ENCODE measurements at places on chromosomes 2 and 18.

DNA sequence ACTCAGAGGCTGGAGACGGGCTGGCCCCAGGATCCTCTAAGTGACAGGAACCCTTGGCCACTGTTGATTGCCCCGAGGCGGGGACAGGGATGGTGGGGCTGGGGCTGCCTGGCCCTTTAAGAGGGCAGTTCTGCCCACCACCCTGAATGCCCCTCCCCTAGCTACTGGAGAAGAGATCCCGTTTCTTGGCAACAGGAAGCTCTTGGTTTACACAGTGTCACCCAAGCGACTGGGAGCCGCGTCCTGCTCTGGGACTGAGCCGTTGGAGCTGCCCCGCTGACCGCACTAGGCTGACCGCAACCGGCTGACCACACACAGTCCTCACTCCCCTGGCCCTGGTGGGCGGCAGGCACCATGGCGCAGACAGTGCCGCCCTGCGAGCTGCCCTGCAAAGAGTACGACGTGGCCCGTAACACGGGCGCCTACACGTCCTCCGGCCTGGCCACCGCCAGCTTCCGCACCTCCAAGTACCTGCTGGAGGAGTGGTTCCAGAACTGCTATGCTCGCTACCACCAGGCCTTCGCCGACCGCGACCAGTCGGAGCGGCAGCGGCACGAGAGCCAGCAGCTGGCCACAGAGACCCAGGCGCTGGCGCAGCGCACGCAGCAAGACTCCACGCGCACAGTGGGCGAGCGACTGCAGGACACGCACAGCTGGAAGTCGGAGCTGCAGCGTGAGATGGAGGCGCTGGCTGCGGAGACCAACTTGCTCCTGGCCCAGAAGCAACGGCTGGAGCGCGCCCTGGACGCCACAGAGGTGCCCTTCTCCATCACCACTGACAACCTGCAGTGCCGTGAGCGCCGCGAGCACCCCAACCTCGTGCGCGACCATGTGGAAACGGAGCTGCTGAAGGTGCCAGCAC lies at the start of gene TEKT4:
Gene TEKT4, plus strand, starts transcription at position 205 of the 862 bp plus-strand sequence. Its CDS starts 150 bp downstream, at position 355.
- DNase-seq, result no peak

DNA sequence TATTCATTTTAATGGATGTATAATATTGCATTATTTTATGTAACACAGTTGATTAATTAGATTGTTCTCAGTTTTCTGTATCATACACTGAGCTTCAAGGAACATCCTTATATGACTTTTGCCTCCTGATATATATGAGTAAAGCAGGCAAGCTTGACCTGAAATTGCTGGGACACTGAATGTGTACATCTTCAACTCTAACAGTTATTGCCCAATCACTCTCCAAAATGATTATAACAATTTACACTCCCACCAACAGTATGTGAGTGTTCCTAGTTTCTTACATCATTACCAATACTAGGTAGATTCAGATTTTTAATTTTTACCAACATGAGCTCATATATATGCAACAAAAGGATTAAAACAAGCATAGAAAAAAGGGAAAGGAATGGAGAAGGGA lies 379.4 kb downstream of the SETBP1 start:
- no peak for DNase-seq

DNA sequence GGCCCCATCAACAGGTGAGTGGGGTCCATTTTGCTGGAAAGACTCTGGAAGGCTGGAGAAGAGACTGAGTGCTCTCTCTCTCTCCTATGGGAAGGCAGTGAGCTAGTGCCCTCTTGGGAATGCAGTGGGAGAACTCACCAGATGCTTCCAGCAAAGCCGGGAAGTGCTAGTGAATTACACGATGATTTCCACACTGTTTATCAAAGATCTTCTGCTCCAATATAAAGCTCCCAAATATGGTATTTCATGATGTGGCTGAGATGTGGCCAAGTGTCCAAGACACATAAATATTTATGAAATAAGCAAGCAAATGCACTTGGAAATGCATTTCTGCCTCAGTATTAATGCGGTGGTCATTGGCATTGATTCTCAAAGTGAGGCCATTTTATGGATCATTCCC lies 135.9 kb downstream of the VAPA start:
- DNase-seq, result no peak

DNA sequence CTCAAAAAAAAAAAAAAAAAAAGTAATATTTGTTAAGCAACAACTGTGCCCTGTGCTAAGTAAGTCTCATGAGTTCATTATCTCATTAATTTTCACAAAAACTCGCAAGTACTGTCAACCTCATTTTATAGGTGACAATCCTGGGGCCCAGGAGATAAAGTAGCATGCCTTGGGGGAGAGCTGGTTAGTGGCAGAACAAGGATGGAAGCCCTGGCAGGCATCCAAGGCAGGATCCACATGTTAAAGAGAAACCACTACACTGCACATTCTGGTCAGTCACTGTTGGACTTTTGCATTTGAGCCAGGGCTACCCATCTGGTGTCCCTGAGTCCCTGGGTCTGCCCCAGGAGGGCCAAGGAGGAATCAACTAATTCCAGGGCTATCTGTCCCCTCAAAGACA lies 54.6 kb downstream of the ZFP36L2 start:
- peak; percentile 45 for DNase-seq

DNA sequence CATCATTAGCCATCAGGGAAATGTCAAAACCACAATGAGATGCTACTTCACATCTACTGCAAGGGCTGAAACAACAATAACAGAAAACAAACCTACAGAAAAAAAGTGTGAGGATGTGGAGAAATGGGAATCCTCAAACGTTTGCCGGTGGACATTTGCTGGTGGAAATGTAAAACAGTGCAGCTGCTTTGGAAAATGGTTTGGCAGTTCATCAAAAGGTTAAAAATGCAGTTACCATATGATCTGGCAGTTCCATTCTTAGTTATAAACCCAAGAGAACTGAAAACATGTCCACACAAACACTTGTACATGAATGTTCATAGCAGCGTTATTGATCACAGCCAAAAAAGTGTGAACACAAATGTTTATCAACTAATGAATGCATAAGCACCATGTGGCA lies 44.2 kb downstream of the PROC start:
- no peak for DNase-seq

DNA sequence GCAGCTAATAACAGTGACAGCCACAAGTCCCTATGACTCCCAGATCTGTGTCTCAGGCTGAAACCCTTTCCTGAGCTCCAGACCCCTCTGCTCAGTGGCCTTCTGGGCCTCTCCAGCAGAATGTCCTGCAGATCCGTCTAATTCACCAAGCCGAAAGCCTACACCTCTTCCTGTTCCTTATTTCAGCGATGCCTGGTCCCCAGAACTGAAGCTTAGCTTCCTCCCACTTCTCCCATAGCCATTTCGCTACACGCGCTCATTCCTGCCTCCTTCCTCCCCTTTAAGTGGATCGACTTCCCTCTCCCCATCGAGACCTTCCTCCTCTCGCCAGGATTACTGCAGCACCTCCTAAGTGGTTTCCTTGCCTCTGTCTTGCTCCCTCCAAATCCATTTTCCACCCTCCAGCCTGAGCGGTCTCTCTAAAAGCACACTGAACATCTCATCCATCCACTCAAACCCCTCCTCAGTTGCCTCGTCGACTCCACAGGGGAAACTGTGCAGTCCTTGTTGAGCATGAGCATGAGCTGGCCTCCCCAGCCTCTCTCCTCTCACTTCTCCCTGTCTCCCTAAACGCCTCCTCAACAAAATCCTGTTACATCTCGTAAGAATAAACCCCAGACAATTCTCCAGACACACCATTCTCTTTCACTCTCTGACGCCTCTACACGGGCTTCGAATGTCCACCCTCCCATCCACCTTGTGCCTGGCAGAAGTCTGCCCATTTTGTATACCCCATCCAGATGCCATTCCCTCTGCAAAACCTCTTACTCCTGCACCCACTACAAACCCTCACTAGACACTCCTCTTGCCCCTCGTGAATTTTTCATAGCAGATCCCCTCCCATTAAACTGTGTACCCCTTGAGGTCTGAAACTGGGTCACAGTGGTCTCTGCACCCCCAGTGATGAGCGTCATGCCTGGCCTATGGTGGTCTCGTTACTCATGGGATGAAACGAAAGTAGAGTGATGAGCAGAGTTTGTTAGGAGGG lies 232.6 kb downstream of the ATAD2B start:
- no peak for DNase-seq

GRCh38 chr18:49169037-49169521 lies 218.3 kb upstream of the SMAD7 start:
- DNase-seq, result no peak

DNA sequence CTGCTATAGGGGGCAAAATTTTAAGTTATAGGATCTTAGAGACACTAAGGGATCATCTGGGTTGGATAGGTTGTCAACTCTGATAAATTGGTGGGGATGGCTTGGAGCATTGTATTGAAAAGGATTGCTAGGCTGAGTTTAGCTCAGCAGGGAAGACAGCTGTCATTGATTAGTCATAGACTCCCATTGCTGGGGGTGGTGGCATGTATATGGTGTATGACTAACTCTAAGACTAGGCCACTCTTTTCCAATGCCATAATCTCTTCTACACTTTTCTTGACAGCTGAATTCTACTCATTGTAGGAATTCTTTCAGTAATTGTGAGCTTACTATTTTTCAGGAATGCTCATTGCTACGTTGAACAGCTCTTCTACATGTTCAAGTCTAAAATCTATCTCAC lies 81.3 kb upstream of the PELI1 start:
- no peak for DNase-seq

DNA sequence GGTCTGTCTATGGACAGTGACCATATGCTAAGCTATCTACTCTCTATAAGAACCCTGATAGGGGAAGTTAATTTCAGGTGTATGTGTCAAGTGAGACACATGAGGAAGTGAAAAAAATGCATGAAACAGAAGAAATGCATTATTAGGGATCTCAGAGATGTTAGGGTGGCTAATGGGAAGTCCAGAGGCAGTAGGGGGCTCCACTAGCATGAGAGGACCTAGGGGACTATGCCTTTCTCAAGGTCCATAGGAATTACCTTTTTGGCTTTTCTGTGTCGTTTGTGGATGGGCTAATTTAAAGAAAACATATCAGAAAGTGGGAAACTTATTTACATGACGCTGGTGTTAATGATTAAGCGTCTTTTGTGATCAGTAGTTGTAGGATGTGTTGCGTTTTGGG lies 1653.2 kb downstream of the DPP10 start:
- no peak for DNase-seq

DNA sequence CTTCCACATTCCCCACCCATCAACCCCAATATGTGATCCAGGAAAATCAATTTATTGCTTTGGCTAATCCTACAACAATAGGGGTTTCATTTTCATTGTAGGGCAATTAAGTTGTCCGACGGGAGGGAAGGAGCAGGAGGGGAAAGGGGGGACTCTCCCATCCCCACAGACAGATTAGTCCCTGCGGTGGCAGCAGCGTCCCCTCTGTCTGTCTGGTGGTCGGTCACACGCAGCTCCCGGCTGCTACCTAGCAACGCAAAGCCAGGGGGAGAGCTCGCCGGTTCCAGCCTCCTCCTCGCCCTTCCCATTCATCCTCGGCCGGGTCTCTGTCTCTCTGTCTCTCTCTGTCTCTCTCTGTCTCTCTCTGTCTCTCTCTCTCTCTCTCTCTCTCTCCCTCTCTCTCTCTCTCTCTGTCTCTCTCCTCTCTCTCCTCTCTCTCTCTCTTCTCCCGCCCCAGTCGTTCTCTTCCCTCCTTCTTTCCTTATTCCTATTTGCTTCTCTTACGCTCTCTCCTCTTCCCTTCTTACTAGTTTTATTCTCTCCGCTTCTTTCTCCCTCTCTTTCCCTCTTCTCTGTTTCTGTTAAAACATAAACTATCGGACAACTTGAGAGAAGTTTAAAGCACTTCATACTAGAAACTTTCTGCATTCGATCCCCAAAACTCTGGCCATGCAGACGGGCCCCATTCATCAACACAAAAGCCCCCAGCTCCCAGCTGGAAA lies 1.2 kb downstream of the LRP2 start:
- DNase-seq, result no peak

DNA sequence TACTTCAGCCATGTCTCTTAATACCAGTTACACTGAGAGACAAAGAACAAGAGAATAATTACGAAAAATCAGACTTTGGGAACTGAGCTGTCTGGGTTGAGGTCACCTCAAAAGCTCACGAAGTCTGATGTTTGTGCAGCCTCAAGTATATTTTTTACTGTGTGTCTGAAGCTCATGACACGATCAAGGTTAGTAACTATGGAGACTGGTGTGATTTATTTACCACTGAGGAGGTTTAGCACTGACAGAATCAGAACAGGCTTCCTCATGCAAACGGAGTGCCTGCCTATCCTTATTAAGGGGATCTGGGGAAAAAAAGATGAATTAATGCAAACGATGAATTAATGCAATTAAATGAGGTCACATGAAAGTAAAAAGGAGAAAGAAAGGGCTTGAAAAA lies 61.1 kb upstream of the RAPH1 start:
- DNase-seq, result no peak

DNA sequence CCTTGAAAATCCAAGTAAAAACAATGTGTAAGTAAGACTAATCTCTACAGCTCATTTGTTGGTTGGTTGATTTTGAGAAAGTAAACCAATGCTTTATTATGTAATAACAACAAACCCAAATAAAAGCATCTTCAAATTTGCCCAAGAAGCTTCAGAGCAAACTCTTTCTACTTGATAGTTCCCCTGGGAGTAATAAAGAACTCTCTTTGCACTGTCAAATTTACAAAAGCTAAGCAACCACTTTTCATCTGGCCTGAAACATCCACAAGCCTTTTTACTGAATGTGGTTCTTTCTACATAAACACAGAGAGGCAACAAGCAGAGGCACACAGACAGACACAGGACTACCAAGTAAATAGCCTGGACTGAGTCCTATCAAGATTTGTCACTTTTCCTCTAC lies 28.8 kb upstream of the CACNB4 start:
- DNase-seq, result no peak

DNA sequence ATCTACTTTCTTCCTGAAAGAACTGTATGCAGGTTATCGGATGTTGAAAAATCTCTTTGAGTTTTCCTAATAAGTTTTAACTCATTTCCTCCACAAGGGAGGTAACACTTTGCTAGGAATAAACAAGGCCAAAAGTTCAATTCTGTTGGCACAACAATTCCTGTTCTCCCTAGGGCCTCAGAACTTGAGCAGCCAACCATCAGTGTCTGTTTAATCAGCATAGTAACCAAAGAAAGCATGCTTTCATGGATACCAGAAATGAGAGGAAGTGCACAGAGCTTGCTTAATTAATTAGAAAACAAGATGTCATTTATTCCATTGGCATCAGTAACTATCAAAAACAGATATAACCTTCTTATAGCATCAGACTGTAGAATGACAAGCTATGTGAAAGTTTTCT lies 503.2 kb upstream of the CNTNAP5 start:
- DNase-seq, result no peak

- DNase-seq, result no peak
Measured at GRCh38 chr2:37659723-37660122, 11.7 kb downstream of the CDC42EP3 start.
